Sigmoid colon (tissue), 7 donors: ENCODE measurements at places on chromosomes 11 and 22. TPM values are rescaled to one million over a fixed set of nuclear protein-coding genes. Genes with fewer than 3 reads are reported as not detected.

GRCh38 chr22:46913351-46913750 is 150.9 kb downstream of the TBC1D22A start:
- no peak overlapping the region for H3K4me3 ChIP-seq
- H3K36me3 ChIP-seq, result no peaks in the 10 kb centered on the region
- H3K27me3 ChIP-seq, result no peaks in the 10 kb centered on the region
- no peaks in the 10 kb centered on the region for H3K4me1 ChIP-seq

- H3K27me3 ChIP-seq, result no peaks in the 10 kb centered on the region
- no peak overlapping the region for H3K4me3 ChIP-seq
- no peak for DNase-seq
- H3K4me1 ChIP-seq, result no peaks in the 10 kb centered on the region
- H3K27ac ChIP-seq, result no peak overlapping the region
Measured at GRCh38 chr22:42509548-42509947, 10.0 kb downstream of the RRP7A start.

DNA sequence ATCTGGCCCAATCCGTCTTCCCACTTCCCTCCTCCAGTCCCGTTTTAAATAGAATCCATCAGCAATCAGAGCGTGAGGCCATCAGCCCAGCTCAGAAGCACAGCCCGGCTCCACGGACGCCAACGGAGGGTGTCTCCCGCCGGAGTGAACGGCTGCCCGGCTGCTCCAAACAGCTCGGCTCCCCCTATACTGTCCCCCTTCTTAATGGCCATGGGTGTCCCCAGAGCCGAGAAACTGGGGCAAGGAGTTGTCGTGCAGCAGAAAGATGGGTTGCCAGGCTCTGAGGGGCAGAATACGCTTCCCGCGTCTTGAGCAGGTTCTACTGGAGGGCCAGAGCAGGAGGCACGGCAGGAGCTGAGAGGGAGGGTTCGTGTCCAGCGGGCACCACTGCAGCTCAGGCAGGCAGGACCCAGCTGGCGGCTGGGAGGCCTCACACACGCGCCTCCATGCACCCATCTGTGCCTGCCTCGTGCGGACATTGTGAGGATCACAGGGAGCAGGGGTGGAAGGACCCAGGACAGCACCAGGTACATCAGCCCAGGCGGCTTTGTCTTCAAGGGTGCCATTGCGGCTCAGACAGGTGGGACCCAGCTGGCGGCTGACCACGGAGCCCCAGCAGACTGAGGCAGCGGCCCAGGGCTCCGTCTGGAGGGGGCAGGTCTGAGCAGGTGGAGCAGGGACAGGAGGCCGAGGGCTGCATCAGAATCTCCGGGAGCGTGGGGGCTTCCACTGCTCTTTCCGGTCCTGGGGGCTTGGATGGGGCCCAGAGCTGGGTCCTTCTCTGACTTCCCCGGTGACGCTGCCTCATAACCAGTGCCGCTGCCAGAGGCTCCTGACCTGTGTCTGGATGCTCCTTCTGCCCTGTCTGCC is 882.7 kb downstream of the BRD1 start:
- no peak overlapping the region for H3K27ac ChIP-seq
- H3K36me3 ChIP-seq, result no peaks in the 10 kb centered on the region
- no peaks in the 10 kb centered on the region for H3K4me1 ChIP-seq
- no peaks in the 10 kb centered on the region for H3K27me3 ChIP-seq
- DNase-seq, result peak; percentile 50

DNA sequence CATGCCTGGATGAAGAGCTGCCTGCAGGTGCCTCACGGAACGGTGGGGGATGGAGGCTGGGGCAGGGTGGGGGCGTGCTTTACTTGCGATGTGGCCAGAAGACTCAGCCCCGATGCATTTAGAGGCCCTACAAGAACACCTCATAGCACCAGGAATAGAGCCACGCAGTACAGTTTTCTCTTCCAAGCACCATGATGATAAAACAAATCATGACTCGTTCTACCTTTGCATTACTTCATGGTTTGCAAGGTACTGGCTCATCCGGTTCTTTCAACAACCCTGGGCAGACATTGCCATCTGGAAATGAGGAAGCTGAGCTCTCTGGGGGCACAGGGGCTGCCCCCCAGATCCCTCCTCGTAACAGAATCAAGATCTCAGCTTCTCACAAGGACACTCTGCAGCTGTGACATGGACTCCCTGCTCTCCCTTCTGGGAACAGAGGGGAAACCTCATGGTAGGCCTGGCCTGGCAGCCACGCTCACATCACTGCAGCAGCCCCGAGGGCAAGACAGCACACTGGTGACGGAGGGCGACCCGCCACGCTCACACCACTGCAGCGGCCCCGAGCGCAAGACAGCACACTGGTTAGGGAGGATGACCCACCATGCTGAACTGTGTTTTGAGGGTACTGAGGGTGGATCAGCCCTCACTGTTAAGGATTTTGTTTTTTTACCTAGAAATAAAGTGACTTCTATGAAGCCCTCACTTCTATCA is 46.9 kb downstream of the PHF21B start:
- no peaks in the 10 kb centered on the region for H3K36me3 ChIP-seq
- H3K4me3 ChIP-seq, result no peak overlapping the region
- H3K27ac ChIP-seq, result no peak overlapping the region
- no peaks in the 10 kb centered on the region for H3K27me3 ChIP-seq
- no peak for DNase-seq
- no peaks in the 10 kb centered on the region for H3K4me1 ChIP-seq

GRCh38 chr11:75524665-75525432 is 892 bp downstream of the GDPD5 start:
- no peaks in the 10 kb centered on the region for H3K36me3 ChIP-seq
- no peak overlapping the region for H3K27ac ChIP-seq
- no peaks in the 10 kb centered on the region for H3K27me3 ChIP-seq
- peak overlapping the region; percentile 60 for H3K4me3 ChIP-seq
- DNase-seq, result no peak

GRCh38 chr11:50080256-50080655 is 47.6 kb downstream of the OR4C45 start:
- no peaks in the 10 kb centered on the region for H3K27me3 ChIP-seq
- H3K27ac ChIP-seq, result no peak overlapping the region
- H3K4me1 ChIP-seq, result no peaks in the 10 kb centered on the region
- DNase-seq, result no peak

- H3K27me3 ChIP-seq, result no peaks in the 10 kb centered on the region
- H3K4me1 ChIP-seq, result peaks cover 7% of the 10 kb centered on the region
- H3K4me3 ChIP-seq, result no peak overlapping the region
- no peak overlapping the region for H3K27ac ChIP-seq
- no peaks in the 10 kb centered on the region for H3K36me3 ChIP-seq
Measured at GRCh38 chr22:22058633-22059290, 76.2 kb upstream of the TOP3B start.

DNA sequence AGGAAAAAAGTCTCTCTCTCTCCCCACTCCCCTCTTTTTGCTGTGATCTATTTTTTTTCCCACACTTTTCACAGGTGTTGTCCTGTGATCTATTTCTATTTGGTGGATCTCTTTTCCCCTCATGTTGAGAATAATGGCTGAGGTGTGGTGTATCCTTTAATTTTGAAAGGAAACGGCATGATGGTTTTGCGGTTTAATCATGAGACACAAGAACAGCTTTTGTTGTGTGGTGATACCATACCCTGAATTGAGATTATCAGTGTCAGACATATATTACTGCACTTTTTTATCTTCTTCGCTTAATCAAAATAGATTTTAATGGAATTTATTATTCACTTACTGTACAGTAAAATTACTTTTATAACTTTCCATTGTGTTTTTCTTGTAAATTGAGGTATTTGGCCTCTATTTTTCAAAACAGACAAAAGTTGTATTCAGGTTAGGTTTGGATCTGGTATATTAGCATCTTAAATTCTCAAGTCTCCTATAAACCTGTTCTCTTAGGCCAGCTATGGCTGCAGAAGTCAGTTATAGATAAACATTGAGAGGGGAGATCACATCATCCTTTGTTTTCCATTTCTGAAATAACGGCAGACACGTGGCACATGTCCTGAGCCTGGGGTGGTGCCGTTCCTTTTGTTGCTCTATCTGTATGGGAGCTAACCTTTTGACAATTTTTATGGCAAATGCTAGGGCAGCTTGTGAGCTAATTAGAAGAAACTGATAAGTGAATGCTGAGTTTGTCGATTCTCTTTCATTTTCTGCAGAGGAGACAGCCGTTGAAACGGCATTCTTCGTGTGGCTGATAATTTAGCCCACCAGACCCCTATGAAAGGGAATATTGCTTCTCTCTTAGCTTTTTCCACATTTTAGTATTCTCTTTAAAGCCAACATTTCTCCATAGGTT is 25.8 kb downstream of the NF2 start:
- H3K4me3 ChIP-seq, result no peak overlapping the region
- peak overlapping the region; percentile 6 for H3K27ac ChIP-seq
- no peak for DNase-seq

DNA sequence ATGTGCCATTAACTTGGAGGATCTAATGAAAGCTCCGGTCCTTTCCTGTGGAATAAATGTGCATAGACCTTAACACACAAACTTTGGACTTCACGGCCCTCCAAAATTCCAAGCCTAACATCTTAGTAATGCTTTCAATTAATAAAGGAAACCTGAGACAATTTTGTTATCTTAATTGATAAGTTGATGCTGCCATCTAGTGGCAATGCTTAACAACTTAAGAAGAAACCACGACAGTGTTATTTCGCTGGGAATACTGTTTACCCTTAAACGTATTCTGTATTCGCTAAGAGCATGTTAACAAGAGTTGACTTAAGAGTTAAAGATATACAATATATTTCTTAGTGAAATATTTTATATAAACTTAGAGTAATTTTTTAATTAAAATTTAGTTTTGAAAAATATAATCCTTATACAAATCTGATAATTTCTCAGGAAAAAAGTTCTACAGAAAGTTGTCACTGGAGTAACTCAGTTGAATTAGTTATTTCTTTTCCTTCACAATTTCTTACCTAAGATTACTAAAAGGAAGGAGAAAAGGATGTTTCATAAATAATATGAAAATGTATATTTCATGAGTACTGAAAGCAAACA is 35.0 kb upstream of the OR9G4 start:
- H3K27ac ChIP-seq, result no peak overlapping the region
- H3K36me3 ChIP-seq, result no peaks in the 10 kb centered on the region
- H3K27me3 ChIP-seq, result no peaks in the 10 kb centered on the region
- no peak for DNase-seq

DNA sequence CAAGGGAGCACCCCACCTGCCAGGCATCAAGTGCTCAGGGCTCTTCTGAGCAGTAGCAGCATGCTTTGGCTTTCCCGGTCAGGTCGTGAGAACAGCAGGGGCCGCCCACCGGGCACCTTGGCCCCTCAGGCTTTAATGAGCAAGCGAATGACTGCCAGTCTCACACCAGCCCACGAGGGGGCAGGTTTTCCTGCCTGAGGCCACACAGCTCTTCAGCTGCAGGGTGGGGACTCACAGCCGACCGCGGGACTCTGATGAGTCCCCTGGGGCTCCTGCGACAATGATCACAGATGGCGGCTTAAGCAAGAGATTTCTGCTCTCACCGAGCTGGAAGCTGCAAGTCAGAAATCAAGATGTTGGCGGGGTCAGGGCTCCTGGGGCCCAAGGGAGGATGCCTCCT is 14.3 kb upstream of the FGF19 start:
- no peak for DNase-seq
- H3K27ac ChIP-seq, result no peak overlapping the region
- H3K4me3 ChIP-seq, result no peak overlapping the region
- no peaks in the 10 kb centered on the region for H3K4me1 ChIP-seq
- H3K27me3 ChIP-seq, result peaks cover 10% of the 10 kb centered on the region

DNA sequence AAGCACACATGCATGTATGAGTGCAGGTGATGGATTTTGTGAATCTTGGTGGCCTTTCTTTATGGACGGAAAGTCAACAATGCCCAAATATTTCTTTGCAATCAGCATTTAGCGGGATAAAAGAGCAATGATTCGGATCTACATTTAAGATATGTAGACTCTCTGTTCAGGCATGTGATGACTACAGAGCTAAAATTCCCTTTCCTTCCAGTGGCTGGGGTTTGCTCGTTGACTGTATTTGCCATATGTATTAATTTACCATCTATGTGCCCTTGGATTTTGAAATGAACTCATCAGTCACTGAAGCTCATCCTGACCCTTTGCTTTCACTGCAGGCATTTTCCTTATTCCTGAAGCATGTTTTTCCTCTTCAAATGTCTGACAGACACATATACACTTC is 13.6 kb downstream of the BLID start:
- no peaks in the 10 kb centered on the region for H3K27me3 ChIP-seq
- no peak overlapping the region for H3K4me3 ChIP-seq
- H3K36me3 ChIP-seq, result no peaks in the 10 kb centered on the region
- no peak for DNase-seq
- H3K4me1 ChIP-seq, result peaks cover 4% of the 10 kb centered on the region
- H3K27ac ChIP-seq, result peak overlapping the region; percentile 90

The ACR gene
- total RNA-seq, result not detected

The APOL5 gene
- total RNA-seq, result not detected

The BET1L gene
- total RNA-seq, result 22.8 TPM

The LMNTD2 gene
- total RNA-seq, result not detected

The TIMP3 gene
- 120 TPM for total RNA-seq

The C1QTNF5 gene
- total RNA-seq, result 35.2 TPM

The PGA5 gene
- total RNA-seq, result not detected
